ENCODE measurements at places on chromosomes 11 and 22.
A peak's percentile ranks its signal among the peaks of the same experiment; 100 is the strongest.

GRCh38 chr11:64843686-64844329, 645 bp downstream of the CDC42BPG start:
- no peak for DNase-seq

- DNase-seq, result no peak
Observed at GRCh38 chr11:70547386-70547785, 149.1 kb downstream of the CTTN start.

- no peak for DNase-seq
Observed at GRCh38 chr22:48182031-48182430, 1419.6 kb downstream of the TBC1D22A start.

GRCh38 chr22:38849811-38850210, 6.0 kb upstream of the NPTXR start:
- DNase-seq, result no peak

DNA sequence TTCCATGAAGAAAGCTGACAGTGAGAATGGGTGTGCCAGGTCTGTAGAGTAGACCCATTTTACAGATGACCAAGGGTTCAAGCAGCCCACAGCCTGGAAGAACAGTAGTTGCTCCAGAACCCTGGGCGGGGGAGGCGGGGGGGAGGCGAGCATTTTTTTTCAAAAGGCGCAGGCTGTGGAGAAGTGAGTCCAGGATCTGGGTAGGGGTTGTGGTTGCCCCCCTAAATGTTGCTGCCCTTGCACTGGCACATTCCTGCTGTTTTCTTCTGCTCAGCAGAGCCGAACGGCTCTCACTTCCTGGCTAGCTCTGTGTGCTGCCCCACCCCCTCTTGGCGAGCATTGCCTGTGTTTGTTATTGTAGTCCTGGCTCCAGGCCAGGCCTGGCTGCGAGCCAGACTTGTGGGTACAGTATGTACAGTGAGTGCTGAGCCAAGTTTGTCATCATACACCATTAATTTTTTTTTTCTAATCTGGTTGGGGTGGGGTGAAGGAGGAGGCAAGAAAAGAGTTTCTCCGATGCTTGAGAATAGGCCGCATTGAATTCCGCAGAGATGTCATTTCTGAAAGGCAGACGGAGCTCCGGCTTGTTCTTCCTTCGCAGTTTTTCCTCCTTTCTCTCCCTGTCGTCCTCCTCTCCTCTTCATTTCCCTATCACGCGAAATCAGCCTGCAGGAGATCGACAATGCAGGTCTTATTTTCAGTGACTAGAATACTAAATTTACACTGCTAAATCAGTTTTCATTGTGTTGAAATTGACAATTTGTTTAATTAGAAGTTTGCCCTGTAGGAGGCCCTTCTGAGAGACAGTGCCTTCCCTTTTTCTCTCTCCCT, 100.5 kb downstream of the ZBTB16 start:
- peak; percentile 97 for DNase-seq

- no peak for DNase-seq
Observed at GRCh38 chr22:46846150-46846831, 83.8 kb downstream of the TBC1D22A start.

DNA sequence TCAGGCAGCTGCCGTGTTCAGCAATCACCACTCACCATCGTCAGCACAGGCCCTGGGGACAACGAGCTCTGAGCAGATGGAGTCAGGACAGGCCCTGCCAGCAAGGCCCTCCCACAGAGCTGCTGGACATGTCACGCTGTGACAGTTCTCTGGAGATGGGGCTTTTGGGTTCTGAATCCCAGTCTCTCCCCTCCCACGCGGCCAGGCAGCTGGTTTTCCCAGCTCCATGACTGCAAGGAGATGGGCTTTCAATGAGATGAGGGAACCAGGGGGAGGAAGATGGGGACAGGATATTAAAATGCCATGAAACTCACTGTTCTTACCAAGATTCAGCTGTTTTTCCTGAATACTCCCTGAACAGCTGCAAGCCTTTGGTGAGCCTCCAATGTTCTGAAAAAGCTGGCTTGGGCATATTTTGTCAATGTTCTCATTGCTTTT, 305.9 kb downstream of the BRD1 start:
- DNase-seq, result no peak

Data from NCI-H1092 (cell line).